ENCODE measurements at places on chromosomes 13 and 19.

DNA sequence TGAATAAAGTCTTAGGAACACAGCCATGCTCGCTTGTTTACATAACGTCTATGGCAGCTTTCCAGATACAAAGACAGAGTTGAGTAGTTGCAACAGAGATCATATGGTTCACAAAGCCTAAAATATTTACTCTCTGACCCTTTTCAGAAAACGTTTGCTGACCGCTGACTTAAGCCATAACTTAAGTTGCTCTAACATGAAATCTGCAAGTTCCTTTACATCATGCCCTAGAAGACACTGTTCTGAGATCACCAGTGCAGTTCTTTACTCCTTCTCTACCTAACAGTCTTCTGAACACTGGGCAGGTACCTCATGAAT, 166.4 kb downstream of the DCLK1 start:
- DNase-seq: no peak

GRCh38 chr13:103157016-103157415, 90.8 kb upstream of the SLC10A2 start:
- DNase-seq: no peak

GRCh38 chr19:31316201-31316951, 32.9 kb downstream of the TSHZ3 start:
- peak; percentile 57 for DNase-seq

GRCh38 chr19:48674216-48674809, 1.5 kb upstream of the NTN5 start:
- no peak for DNase-seq

DNA sequence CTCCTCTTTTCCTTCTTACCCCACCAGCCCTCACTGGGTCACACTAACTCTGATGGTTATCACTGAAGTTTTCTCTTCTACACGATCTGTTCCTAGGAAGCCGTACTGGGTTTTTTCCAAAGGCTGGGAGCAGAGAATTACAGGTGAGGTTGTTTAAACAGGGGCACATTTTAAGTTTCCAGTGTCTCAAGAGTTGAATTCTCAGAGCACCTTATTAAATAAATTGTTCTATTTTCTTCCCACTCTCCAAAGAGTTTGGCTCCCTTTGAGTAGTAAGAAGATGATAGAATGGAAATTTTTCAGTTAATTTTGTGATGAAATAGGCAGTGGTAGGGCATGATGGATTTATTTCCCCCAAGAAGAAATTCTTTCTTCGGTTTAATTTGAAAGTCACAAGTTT, at the start of gene OR7D4:
OR7D4 (minus strand) TSS at position 101 of the 400 bp plus-strand sequence. CDS start 4,752 bp downstream, outside the sequence.
- DNase-seq: no peak

DNA sequence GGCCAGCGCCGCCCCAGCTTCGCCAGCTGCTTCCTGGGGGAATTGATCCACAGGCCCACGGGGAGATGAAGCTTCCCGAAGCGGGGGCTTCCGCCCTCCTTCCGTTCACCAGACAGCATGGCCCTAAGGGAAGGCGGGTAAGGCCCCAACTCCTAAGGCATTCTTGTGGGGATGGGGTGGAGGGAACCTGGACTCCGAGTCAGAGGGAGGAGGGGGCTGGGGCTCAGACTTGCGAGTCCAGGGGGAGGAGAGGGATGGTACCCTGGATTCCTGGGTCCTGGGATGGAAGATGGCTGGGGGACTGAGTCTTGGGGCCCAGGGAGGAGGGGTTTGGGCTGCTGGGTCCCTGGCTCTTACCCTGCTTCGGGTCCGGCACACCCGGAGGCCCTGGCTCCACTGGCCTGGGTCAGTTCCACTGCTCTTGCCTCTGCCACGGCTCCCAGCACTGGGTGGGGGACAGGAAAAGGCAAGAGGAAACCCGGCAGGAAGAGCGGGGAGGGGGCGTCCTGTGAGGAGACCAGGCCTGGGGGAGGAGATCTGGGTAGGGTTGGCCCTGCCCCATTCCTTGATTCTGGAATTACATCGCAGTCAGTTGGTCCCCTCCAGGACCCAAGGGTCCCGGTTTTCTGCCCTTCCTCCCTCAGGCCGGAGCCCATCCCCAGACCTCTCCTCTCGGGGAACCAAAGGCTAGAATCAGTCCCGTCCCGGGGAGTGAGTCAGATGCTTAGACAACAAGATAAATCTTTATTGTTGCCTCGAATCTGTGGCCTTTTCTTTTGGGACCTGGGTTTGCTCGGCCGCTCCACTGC, at the start of gene RASIP1:
RASIP1 (minus strand) TSS at position 447 of the 809 bp plus-strand sequence; CDS start at position 119, 328 bp downstream.
- no peak for DNase-seq

DNA sequence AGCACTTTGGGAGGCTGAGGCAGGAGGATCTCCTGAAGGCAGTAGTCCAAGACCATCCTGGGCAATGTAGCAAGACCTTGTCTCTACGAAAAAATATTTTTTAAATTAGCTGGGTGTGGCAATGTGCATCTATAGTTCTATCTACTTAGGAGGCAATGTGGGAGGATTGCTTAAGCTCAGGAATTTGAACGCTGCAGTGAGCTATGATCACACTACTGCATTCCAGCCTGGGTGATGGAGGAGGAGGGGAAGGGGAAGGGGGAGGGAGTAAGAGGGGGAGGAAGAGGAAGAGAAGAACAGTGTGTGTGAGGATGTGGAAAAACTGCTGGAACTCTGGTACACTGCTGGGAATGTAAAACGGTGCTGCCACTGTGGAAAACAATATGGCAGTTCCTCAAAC, 9.2 kb upstream of the CLIP3 start:
- no peak for DNase-seq

DNA sequence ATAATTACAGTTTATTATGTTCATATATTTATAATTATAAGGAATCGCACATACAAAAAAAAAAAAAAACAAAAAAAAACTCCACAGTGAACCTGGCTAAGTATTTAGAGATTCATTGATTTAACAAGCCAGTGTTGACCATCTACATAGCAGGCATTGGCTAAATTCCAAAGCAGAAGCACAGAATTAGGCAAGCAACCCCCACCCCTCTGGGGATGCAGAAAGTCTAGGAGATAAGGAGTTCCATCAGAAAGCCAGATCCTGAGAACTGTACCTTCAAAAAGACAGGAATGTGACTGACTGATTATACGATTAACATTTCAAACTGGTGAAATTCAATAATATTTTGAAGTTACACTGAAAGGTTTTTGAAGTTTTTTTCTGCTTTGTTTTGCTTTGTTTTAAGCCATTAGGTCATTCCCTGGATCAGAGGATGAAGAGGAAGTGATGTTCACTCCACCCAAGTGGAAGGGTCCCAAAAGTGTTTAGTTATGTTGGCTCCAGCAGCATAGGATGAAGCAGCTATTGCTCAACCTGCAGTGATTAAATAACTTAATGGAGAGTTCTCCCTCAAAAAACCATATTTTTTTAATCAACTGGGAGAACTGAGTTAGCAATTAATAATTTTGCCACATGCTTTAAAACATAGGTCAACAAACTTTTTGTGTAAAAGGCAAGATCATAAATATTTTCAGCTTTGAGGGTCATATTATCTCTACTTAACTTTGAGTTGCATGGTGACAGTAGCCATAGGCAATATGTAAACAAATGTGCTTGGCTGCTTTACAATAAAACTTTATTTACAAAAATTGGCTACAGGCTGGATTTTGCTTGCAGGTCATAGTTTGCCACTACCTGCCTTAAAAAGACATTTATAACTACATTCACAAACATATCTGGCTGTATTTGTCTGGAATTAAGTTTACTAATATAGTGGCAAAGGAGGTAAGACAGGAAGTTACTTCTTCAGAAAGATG, 49.6 kb downstream of the DOCK9 start:
- peak; percentile 84 for DNase-seq

DNA sequence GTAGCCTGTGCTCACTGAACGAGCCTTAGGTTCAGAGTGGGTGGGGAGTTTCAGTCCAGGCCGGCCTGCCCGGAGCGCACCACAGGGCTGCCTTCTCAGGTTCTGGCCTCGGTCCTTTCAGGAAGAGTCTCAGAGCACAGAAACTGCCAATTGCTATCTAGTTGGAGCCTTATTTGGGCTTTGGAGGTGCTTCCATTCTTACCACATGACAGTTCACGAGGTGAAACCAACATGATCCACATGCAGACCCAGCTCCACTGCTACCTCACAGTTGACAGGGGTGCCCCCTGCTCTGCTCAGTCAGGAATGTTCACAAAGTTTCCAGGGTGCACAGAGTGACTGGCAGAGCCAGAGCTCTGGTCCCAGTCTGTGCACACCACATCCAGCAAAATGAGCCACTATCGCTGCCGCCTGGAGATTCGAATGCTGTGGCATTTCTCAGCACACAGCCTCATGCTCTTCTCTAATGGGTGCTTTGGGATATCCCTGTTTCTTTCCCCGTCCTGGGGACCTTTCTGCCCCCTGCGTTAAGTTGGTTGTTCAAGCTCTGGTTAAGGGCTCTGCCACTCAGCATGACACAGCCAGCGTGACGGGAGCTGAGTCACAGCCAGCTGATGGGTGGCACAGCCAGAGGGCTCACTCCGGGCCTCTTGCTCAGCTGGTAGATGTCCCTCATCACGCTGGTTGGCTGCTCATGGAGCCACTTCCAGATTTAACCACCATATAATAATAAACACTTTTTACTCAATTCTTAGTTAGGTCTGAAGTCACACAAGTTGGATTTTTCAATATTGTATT, 7.5 kb upstream of the SACS start:
- DNase-seq: no peak

- DNase-seq: no peak
These were observed at the start of gene GRIN3B for GRCh38 chr19:1000095-1000494. TSS of gene GRIN3B (plus strand) at chr19:1000419. CDS start at chr19:1000438, 19 bp downstream.

DNA sequence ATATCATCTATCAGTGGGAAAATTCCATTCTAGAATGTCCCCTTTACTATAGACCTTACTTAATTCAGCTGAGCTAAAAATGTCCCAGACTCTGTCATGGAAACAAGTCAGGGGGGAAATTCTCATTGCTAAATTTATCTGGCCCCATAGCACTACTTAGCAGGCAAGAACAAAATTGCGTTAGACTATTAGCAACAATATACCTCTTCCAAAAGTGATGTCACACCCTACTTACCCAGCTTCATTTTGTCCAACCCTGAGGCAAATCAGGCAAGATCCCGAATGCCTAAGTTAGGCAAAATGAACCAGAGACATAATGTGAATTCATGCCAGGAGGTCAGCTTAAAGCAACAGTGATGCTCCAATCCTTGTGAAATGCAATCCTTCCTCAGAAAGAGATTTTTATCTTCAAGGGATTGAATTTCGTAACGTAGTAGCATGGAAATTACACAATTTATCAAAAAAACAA, 93.7 kb downstream of the FRY start:
- DNase-seq: no peak

- peak; percentile 40 for DNase-seq
These were observed 9.9 kb downstream of the PTH2 start for GRCh38 chr19:49413348-49413747.

GRCh38 chr13:29359181-29359580, 236.3 kb downstream of the SLC7A1 start:
- no peak for DNase-seq

GRCh38 chr13:41133951-41134350, 1.3 kb upstream of the KBTBD6 start:
- DNase-seq: no peak

GRCh38 chr19:13993590-13994300, 12.4 kb downstream of the RFX1 start:
- no peak for DNase-seq

DNA sequence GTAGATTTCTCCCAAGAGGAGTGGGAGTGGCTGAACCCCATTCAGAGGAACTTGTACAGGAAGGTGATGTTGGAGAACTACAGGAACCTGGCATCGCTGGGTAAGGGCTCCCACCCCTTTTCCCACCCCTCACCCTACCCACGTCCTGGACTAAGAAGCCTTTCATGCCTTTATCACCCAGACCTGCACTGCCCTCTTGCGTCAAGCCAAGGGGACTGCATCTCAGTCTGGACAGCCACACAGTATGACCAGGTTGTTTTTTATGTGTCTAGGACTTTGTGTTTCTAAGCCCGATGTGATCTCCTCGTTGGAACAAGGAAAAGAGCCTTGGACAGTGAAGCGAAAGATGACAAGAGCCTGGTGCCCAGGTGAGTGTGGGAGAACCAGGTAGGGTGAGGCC, 8.8 kb downstream of the ZFP28 start:
- DNase-seq: no peak

DNA sequence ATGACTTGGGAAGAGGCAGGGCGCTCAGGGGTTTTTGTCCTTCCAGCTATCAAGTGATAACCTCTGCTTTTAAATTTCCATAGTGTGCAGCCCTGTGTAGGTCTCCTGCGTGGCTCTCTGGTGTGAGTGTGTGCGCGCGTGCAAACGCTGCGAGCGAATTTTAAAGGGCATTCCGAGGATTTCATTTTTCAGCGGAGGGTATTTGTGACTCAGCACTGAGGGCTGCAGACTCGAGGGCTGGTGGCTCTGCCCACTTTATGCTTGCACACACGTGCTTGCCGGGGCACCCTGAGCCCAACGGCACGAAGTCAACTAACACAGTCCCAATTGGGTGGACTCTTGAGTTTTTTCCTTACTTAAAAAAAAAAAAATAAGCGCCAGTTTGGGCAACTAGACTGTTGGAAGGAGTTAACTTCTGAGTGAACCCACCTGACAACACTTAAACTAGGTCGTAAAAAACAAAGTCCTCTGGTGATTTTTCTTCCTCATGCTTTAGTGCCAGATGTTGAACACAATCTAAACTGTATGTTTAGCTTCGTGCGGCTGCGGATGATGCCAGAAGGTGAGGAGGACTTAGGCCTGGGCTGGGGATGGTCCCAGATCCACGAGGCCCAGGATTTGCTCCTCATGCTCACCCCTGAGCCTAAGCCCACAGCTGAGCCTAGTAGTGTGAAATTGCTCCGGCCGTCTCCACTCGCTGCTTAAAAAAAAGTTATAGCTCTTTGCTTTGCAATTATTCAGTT, 2.1 kb downstream of the FGF9 start:
- no peak for DNase-seq

DNA sequence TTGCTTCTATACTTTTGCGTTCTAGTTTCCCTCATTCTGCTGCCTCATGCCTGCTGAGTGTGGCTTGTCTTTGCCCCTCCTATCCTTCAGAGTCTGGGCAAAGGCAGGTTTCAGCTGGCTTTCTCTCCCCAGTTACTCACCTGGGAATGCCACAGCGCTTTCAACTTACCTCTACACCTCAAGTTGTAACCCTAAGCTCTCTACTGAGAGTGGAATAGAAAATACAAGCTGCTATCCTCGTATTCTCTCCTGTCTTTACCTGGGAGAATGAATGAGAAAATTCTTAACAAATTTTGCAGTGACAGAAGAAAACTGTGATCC, 316.3 kb upstream of the KLF12 start:
- no peak for DNase-seq

DNA sequence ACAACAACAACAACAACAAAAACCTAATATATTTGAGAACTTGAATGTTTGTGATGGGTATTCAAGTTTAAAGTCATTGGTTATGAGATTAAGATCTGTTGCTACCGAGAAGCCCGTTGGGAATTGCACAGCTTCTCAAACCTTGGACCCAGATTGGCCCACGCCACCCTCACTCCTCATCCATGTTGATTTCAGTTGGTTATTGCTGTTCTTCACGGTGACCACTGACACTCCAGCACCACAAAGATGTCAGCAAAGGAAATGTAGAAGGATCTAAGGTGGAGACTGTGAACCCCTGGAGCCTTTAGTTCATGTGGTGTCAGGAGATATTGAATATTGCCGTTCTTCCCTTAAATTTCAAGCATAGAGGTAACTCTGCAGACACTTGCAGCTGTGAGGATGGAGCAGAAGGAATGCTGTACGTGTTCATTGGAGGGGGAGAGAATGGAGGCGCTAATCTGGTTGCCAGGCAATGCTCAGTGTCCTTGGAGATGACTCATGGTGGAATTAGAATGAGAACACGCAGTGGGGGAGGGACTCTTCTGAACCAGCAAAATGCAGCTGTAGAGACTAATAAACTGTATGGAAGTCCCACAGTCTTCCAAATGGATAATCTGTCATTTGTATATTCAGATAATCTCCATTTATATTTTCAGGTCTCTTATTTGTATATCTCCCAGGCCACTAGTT, 20.8 kb upstream of the ZNF835 start:
- no peak for DNase-seq
